ENCODE measurements at places on chromosomes 4 and X.

- no peak for DNase-seq
Measured at GRCh38 chr4:56197387-56197786, 189.9 kb downstream of the AASDH start.

DNA sequence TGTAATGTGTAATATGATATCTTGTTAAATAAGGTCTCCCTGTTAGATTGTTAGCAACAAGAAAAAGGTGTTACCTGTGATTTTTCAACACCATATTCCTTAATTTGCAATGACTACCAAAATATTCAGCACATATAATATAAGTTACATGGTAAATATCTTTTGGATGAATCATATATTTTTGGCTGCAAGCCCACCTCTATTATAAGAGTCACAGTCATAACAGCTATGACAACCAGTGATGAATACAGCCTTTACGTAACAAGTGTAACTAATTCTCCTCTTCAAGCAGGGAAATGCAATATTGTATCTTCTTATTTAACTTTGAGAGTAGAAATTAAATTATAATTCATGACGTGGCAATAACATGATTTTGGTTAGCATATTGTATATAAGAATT lies 187.0 kb downstream of the NLGN4X start:
- DNase-seq = peak; percentile 6

- no peak for DNase-seq
Measured at GRCh38 chr4:110224812-110225211, 26.4 kb upstream of the ELOVL6 start.

DNA sequence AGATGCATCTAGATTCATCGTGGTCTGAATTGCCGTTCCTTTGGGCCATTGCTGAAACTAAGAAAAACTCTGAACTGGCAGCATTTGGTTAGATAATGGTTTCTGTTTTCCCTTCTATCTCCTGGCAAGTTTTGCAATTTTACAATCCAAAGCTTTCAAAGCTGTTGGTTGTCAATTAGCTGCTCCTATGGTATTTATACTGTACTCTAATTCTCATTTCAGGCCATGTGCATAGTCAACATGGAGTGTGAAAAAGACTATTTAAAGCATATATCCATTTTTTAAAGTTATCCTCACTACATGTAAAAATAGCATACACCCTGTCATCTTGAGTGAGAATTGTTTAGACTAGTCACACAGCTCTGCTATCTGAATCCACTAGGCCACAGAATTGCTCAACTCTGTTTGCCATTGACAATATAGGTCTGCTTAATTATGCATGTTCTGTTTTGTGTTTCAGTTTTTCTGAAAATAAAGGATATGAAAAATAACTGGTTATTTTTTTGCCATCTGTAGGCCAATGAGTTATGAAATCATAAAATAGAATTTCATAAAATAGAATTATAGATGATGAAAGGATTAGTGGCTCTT lies 27.7 kb upstream of the TEC start:
- no peak for DNase-seq

DNA sequence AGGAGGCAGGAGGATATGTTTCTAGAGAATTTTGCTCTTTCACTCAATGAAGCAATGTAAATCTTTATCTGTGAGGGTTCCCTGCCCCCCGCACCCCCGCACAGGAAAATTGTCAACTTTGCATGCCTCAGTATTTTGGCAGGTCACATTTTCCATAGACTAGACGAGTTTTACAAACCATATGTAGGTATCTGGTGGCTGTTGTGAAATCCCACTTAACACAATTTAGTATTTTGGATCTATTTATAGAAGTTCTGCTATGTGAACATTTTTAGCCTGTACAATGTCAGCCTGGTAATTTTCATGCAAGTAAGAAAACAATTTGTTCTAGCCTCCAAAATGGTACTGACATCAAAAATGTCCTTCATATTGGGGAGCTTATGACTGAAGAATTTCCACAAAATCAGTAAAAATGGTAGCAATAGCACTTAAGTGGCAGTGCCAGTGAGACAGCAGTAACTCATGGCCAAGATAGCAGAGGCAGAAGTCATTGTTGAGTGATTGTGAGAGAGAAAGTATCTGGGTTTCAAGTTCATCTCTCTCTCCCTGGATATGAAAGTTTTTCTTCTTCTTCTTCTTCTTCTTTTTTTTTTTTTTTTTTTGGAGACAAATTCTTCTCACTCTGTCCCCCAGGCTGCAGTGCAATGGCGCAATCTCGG lies 12.4 kb upstream of the FRYL start:
- DNase-seq = no peak

DNA sequence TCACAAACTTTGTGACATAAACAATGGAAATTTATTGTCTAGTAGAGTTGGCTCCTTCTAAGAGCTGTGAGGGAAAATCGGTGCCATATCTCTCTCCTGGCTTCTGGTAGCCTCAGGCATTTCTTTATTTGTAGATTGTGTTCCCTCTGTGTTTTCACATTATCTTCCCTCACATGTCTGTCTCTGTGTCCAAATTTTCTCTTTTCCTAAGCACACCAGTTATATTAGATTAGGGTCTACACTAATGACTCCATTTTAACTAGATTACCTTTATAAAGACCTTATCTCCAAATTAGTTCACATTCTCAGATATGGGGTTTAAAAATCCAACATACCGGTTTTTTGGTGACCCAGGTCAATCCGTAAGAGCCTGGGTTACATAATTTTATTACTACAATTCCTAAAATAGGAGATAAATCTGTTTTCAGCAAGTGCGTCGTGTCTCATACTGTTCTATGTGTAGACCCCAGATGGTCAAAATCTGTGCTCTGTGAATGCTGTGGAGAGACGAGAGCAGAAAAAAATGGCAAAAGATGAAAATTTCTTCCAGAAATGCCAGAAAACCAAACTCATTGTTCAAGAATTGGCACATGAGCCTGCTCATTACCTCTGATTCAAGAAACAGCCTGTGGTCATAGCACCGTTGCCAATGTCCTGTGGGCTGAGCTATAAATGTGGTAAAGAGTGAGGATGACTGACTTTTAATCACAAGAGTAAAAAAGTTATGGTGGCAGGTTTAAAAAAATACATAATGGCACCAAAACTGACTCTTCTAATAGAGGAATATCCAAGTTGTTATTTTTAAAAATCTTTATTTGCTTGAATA lies 574.7 kb downstream of the PCDH7 start:
- no peak for DNase-seq

DNA sequence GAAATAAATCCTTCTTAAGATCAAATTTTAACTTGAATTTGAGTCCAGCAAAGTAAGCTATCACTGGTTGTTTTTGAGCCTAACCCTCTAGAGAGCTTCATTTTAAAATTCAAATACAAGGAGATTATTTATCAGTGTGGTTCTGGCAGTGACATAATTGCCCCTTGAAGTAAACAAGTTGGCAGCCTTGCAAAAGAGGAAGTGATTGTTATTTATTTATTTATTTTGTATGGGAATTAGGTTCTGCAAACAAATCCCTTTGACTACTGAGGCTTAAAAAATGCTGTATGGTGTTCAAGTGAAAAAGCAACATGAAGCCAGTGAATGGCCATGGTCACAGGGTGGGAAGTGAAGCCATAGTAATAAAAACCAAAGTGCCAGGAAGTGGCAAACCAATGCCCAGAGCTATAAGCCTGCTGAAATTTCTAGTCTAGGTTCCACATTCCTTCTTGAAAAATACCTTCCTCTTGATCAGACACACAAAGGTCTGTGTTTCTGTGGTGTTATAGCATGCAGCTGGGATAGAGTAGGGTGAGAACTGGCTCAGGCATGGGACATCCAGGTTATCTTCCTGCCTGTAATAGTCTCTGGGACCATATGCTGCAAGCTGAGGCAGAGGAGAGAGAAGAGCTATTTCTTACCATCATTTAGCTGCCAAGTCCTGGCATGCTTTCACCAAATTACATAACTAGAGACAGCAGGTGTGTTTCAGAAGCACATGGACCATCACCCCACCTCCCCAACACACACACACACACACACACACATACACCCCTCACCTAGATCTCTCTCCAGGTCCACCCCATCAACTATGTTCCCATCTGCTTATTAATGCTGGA lies 47.1 kb upstream of the TSPAN7 start:
- DNase-seq = no peak

GRCh38 chrX:40086569-40087335 lies 11.0 kb downstream of the BCOR start:
- DNase-seq = no peak

GRCh38 chr4:140049849-140050637 lies 103.9 kb downstream of the MAML3 start:
- DNase-seq = no peak

DNA sequence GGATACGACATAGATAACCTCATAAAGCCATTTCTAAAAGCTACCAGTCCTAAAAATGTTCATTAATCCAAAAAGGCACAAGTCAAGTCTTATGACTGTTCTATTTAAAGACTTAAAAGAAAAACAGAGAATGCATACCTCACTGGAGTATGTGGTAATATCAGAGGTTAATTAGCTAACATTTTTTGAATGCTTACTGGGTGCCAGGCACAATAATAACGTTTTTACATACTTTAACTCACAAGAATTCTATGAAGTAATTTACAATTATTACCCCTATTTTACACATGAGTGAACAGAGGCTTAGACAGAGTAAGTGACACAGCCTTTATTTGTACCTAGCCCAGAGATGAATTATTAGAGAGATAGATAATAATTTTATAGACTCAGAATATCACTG lies 207.5 kb downstream of the PDGFC start:
- DNase-seq = no peak

DNA sequence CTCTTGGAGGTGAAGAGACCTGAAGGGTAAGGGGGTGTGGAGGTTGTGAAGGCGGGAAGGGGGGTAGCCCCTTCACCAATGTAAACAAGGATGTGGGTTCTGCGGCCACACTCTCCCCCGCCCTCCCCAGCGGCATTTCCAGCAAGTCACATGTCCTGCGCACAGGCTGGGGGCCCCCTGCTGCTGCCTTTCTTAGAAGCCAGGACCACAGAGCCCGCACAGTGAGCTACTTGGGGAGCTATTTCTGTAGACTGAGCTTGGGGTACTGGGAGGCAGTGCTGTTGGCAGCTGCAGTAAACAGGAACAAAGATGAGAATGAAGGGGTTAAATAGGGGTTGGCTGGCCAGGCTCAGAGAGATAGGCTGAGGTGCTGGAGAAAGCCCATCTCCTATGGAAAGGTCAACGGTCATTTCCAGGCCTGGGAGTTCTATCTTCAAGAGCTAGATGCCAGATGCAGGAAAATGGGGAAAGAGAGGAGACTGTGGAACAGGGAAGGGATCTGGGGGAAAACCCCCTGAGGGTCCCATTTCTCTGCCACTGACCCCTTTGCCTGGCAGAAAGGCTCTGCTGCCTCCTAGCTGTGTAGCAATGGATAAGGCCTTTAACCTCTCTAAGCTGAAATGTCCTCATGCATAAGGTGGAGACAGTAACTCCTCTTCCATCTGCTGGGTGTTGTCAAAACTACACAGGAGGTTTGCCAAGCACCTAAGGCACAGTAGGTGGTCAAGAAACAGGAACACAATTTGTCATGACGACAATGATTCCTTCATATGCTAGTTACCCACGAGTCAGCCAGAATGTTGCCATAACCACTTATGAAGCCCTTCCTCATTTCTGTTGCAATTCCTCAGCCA lies 18.5 kb upstream of the PIM2 start:
- DNase-seq = no peak

DNA sequence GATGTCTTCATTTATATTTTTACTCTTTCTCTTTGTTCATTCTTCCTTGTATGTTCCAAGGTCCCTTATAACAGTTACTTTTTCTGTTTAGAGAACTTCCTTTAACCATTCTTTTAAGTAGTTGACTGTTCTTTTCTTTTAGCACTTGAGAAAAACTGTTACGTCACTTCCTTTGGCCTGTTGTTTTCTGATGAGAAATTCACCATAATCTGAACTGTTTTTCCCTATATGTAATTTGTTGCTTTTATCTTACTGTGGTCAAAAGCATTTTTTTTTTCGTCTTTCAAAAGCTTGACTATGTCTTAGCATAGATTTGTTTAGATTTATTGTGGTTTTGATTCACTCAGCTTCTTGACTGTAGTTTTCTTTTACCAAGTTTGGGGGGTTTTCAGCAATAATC lies 1660.3 kb upstream of the PCDH10 start:
- no peak for DNase-seq

DNA sequence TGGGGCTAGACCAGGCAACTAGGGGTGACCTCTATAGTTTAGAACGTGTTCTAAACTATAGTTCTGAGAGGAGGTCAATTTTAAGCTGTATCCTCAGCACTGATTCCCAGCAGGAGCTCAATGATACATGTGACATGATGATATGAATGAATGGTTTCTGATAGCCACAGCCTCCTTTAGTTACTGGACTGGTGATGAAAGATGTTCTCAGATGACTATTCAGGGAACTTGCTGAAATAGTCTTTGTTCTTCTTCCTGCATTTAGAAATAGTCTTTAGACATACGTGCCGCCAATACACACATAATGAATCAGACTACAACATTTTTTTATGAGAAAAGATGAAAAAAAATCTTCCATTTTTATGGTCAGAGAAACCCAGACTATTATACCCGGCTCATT lies 116.3 kb upstream of the TMEM150C start:
- DNase-seq = no peak

- no peak for DNase-seq
Measured at GRCh38 chrX:152072236-152072635, 66.1 kb downstream of the MAGEA10 start.

- no peak for DNase-seq
Measured at GRCh38 chr4:94307231-94307871, 35.3 kb downstream of the HPGDS start.

DNA sequence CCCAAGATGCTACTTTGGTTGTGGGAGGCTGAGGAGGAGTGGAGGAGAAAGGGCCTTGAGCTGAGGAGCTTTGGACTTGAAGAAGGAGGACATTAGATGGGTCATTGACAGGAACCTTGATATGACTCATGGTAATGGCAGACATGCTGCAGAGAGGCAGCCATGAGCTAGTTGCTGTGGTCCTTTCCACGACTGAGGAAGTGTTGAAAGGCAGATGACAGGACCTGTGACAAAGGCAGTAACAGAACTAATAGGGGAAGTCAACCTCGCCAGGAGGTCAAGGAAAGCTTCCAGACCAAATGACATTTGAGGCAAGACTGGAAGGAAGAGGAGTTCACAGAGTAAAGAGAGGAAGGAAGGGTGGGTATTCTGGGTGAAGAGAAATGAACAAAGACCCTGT lies 7.6 kb upstream of the XPNPEP2 start:
- DNase-seq = no peak

GRCh38 chr4:48046059-48046458 lies 29.5 kb downstream of the NIPAL1 start:
- no peak for DNase-seq

DNA sequence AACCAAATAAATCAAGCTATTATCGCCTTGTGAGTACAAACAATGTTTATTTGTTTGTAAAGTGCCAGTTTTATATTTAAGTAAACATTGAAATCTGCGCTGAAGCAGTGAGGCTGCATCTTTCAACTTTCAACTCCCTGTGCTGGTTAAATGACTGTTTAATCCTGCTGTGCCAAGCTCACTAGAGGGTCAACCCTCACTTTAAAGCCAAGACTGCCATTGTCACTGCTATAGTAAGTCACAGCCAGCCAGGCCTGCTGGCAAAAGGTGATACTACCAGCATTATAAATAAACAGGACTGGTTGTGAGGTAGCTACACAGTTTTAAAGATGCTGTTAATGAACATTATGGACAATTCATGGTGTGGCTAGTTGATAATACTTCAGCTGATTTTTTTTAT lies 34.6 kb downstream of the EFHC2 start:
- DNase-seq = no peak

GRCh38 chr4:84385203-84385602 lies 113.9 kb downstream of the NKX6-1 start:
- no peak for DNase-seq

GRCh38 chr4:102503831-102504786 lies 3.0 kb downstream of the NFKB1 start:
- DNase-seq = no peak

- DNase-seq = peak; percentile 93
Measured at GRCh38 chr4:110622841-110623717, at the start of gene PITX2. PITX2 (minus strand) TSS chr4:110623077; CDS start chr4:110622460, 617 bp downstream.
